ENCODE measurements at places on chromosomes 7 and 10. TPM values are rescaled to one million over a fixed set of nuclear protein-coding genes. Genes with fewer than 3 reads are reported as not detected.

- no peaks in the 10 kb centered on the region for H3K27me3 ChIP-seq
- no peak for DNase-seq
- H3K27ac ChIP-seq, result no peak overlapping the region
- no peaks in the 10 kb centered on the region for H3K36me3 ChIP-seq
These were observed 610.3 kb downstream of the PTPRN2 start for GRCh38 chr7:157977306-157977705.

The ASB4 gene
- total RNA-seq, result 1.3 TPM

The HMX3 gene
- total RNA-seq, result 3.4 TPM

The HOXA3 gene
- total RNA-seq, result 11.6 TPM
